ENCODE measurements at places on chromosomes 6 and 20. TPM values are rescaled to one million over a fixed set of nuclear protein-coding genes. Genes with fewer than 3 reads are reported as not detected.

DNA sequence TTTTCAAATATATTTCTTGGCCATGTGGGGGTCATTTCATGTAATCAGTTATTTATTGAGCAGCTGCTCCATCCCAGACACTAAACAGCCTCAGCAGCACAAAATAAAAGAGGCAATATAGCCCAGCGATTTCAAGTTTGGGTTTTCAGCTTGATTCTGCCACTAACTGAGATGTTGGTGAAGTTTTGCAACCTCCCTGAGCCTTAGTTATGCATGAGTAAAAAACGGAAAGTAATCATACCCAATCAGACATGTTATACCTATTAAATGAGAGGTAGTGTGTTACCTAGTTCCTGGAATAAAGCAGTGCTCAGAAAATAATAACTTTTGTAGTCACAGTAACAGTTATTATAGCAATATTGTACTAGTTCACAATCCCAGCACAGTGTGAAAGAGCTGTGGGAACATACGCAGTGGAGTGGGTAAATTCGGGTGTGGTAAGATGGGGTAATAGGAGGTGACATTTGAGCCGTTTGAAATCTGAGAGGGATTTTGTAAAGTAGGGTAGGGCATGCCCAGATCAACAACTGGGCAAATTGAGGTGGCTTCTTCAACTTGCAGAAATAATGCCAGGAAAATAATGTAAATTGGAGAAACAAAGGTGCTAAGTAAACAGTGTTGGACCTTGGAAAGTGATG, 1.5 kb downstream of the SLC9A8 start:
- DNase-seq: no peak

GRCh38 chr6:3227363-3228045, at the start of gene TUBB2B:
TSS of gene TUBB2B (minus strand) at chr6:3227653. CDS start at chr6:3227543, 110 bp downstream.
- DNase-seq: peak; percentile 96

The PRDM13 gene
- 0.07 TPM for total RNA-seq

DNA sequence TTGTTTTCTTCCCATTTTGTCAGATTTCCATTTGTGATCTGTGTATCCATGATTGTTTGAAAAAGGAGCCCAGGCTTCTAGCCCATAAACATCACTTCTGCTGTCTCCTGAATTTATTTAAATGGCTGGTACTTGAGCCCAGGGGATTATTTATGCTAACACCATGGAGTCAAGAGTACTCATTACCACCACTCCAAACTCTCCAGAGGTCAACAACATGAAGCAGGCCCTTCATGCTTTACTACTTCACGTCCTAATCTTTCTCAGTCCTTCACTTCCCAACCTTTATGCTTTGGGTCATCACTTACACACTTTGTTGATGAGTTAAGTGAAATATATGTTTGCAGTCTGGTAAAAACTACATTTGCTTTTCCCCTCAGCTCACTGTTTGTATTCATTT, 247.8 kb downstream of the BMP2 start:
- no peak for DNase-seq

The LTV1 gene
- 6.2 TPM for total RNA-seq

DNA sequence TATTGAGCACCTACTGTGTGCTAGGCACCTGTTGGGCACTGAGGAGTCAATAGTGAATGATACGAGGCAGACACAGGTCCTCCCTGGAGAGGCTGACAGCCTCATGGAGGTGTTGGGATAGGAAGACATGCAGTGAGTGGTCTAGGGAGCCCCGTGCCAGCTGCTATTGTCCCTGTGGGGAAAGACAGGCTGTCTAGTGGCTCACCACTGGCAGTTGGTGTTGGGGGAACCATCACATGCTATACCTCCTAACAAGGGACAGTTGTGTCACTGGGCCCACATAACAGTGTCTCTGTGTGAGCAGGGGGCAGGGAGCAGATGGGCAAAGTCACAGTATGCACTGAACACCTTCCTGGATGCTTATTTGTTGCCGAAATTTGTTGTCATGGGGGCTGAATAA, 45.9 kb upstream of the CTNNBL1 start:
- DNase-seq: no peak

The C20orf202 gene
- total RNA-seq: not detected

- DNase-seq: no peak
Observed at GRCh38 chr20:49418809-49419208, 63.7 kb downstream of the KCNB1 start.

- no peak for DNase-seq
Observed at GRCh38 chr6:166382500-166382932, 224 bp downstream of the MPC1 start.

The PTK7 gene
- 160 TPM for total RNA-seq

DNA sequence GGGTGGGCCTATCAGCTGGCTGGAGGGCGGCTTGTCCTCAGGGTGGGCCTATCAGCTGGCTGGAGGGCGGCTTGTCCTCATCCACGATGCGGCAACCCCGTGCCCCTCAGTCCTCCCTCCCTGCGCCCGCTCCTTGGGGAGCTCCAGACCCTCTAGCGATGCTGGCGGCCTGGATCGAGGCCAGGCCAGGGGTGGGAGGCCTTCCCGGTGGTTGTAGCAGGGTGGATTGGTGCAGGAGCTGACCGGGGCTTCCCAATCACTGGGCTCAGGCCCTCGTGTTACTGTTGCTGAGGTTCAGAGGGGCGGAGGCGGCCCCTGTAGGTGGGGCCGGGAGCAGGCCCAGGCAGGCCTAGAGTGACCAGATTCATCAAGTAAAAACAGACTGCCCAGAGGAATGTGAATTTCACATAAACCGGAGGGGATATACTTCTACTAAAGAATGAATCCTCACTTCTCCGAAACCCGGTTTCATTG, 8.8 kb downstream of the SLC17A9 start:
- peak; percentile 86 for DNase-seq

- DNase-seq: no peak
Observed at GRCh38 chr6:140101818-140102217, 727.4 kb upstream of the CITED2 start.

- no peak for DNase-seq
Observed at GRCh38 chr6:123925842-123926399, 122.3 kb downstream of the NKAIN2 start.

DNA sequence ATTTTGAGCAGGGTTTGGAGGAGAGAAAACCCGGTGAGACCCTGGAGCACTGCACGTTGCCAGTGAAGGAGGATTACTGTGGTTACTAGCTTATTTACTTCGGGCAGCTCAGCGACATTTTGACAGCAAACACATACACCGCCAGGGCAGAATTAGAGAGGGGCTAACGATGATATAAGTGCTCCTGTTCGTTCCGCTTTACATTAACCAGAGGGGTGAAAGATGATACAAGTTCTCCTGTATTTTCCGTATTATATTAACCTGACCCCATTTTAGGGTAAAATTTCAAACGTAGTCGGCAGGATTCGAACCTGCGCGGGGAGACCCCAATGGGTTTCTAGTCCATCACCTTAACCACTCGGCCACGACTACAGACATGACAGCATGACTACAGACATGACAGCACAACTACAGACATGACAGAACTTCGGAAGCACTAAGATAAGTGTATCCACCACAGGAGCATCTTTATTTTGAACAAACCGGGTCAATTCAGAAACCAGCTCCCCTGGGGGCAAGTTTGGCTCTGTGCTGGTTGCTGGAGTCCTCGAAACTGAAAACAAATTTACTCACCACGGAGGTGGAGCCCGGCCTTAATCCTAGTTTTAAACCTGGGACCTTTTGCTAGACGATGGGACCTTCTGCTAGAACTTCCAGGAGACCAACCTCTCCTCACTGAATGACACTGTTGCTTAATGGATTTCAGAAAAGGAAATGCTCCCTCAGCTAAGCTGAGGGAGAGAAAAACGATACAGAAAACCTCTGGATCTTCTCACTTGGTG, 80.4 kb upstream of the ZNF184 start:
- DNase-seq: peak; percentile 93

DNA sequence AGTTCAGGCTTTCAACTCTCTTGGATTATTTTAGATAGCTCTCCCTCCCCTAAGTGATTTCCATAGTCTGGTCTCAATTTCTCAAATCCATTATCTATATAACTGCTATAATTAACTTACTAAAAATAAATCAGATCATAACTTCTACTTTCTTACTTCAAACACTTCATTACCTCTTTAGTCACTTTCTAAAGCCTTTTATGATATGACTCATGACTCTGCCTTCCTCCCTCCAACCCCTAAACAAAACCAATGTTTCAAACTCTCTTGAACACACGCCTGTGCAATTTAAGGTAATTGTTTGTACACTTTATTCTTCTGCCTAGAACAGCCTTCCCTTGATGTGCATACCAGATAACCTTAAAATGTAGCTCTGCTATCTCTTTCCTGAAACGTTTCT, 100.5 kb downstream of the LMBRD1 start:
- no peak for DNase-seq

The NEURL2 gene
- total RNA-seq: 6.0 TPM

DNA sequence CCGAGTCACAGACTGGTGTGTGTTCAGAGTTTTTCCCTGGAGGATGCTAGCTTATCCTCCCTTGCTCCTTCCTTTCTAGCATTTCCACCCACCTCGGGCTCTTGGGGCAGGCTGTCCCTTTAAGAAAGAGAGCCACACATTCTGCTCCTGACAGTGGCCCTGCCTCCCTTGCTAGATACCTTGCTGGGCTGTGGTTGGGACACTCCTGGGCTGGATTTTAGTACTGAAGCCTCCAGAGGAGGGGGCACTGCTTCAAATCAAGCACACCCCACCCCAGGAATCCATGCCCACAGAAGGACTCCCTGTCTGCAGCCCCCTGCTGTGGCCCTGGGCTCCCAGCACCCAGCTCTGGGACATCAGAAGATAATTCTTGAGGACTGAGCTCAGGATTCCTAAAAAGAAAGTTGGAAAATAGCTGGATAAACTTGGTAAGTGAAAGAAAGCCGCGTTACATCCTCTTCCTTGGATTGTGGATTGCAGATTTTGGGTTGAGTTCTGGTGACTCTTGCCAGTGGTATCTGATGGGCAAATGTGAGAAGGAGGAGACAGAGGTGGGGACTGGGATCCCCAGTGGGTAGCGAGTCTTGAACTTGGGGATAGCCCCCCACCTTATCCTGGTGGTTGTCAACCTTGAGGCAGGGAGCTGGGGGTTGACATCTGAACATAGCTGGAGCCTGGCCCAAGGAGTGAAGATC, 29.0 kb downstream of the DAAM2 start:
- DNase-seq: peak; percentile 57

The AGPAT4 gene
- 61.1 TPM for total RNA-seq

GRCh38 chr6:63352544-63353285, 32.9 kb upstream of the LGSN start:
- peak; percentile 70 for DNase-seq

The PRICKLE4 gene
- total RNA-seq: 2.6 TPM

The RAET1G gene
- total RNA-seq: not detected

The RNF5 gene
- 97.6 TPM for total RNA-seq

The C6orf15 gene
- total RNA-seq: not detected

The CEP85L gene
- 10.2 TPM for total RNA-seq

The KIAA0408 gene
- 0.84 TPM for total RNA-seq

GRCh38 chr20:32707691-32708581, 34.2 kb upstream of the C20orf203 start:
- DNase-seq: no peak

GRCh38 chr20:57157106-57157691, 109.2 kb downstream of the BMP7 start:
- no peak for DNase-seq

DNA sequence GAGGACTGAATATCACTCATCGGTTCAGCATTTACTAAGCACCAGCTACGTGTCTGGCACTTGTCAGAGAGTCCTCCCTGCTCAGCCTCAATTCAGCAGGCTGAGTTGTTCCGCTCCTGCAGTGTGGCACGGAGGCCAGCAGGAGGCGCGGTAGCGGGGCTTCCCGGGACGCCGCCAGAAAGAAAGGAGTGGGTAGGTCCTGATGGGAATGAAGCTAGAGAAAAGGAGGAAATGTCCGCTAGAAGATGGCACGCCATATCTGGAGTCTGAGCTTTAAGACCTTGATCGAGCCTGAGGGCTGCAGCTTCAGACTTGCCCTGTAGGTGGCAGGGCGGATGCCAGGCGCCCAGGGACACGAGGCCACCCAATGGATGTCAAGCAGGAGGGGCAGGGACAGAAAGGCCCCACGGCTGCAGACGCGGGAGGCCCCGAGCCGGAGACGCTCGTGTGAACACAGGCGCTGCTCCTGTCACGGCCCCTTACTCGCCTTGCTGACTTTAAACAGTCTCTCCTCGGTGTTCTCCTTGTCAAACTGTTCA, 18.7 kb downstream of the SERPINB6 start:
- DNase-seq: peak; percentile 97

The KCNK5 gene
- total RNA-seq: 29.8 TPM

GRCh38 chr20:12152996-12153395, 235.3 kb downstream of the BTBD3 start:
- DNase-seq: no peak

The CYP24A1 gene
- not detected for total RNA-seq

All from endodermal cell (in vitro differentiated cells).